ENCODE measurements at places on chromosomes 11 and 22.

DNA sequence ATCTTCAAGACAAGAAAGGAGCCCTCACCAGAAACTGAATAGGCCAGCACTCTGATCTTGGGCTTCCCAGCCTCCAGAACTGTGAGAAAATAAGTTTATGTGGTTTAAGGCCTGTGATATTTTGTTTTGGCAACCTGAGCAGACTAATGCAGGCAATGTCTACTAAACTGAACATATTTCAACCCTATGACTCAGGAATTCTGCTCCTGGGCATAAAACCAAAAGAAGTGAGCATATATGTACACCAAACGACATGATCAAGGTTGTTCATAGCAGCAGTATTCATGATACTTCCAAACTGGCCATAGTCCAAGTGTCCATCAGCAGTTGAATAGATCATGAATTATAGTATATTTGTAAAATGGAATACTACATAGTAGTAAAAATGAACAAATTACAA, 29.0 kb downstream of the CSNK2A3 start:
- no peak for DNase-seq

- DNase-seq = no peak
Observed at GRCh38 chr11:78216021-78216420, 27.3 kb downstream of the USP35 start.

DNA sequence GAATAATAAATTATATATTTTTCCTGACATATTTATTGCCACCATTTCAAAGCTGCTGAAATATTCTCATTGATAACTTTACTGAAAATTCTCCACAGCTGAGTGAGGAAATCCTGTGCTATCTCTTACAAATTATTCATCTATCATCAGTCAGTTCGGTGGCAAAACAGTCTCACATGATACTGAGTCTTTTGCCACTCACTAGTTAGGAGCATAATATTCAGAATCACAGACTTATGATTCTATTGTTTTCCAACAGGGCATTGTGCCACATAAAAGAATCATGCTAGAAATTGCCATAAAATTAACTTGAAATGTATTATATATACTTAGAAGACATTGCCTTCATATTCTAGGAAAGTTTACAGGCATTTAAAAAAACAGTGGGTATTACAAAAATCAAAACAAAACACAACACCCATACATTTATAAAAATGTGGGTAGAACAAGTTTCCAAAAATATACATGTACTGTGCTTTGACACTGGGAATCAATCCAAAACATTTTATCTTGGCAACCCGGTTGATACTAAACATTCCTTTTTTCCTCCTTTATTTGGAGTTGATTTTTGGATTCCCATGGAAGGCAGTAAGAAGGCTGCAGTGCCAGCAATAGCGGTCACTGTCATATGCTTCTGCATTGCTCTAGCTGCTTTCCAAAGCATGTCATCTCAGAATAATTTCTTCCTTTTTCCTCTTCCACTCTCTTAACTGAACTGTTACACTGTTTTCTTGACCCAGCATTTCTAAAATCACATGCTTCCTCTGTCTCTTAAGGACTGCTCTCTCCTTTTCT, 42.5 kb downstream of the ATG16L2 start:
- no peak for DNase-seq

DNA sequence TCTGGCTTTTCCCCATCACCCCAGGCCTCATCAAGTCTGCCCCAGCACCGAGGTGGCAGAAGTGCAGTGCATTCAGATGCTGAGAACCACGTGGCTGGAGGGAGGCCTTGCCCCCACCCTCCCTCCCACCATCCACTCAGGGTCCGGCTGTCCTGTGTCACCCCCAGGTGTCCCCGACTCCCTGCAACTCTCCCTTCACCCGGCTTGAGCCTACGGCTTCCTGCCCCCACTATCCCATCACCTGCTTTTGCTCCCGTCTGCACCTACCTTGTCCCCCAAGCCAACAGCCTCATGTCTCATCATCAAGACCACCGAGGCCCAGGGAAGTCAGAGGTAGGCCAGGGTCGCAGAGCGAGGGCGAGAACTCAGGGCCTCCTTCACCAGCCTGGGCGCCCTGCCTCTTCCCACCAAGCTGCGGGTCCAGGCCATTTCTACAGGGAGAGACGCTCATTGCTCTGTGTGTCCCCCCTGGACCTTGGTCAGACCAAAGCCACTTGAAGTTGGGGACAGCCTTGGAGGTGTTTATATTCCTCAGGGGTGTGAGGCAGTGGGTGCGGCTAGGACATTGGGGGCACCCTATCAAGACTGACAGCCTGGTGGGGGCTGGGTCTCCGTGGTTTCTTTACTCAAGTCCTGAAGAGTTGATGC, 66.2 kb upstream of the CCND1 start:
- DNase-seq = no peak

DNA sequence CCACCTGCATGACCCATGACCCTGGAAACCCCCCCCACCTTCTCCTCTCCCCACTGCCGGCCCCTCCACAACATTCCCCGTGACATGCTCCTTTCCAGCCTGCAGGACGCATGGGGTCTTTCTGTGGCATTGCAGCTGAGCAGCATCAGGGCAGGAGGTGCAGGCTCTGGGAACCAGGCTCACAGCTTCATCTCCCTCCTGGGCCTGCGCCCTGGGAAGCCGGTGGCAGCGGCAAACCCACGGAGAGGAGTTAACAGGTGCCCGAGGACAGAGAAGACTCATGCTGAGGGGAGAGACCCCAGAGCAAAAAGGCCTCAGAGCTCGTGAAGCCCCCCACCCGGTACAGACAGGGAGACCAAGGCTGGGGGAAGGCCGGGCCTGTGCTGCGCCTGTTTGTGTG, 32.2 kb downstream of the CDKN1C start:
- DNase-seq = no peak

DNA sequence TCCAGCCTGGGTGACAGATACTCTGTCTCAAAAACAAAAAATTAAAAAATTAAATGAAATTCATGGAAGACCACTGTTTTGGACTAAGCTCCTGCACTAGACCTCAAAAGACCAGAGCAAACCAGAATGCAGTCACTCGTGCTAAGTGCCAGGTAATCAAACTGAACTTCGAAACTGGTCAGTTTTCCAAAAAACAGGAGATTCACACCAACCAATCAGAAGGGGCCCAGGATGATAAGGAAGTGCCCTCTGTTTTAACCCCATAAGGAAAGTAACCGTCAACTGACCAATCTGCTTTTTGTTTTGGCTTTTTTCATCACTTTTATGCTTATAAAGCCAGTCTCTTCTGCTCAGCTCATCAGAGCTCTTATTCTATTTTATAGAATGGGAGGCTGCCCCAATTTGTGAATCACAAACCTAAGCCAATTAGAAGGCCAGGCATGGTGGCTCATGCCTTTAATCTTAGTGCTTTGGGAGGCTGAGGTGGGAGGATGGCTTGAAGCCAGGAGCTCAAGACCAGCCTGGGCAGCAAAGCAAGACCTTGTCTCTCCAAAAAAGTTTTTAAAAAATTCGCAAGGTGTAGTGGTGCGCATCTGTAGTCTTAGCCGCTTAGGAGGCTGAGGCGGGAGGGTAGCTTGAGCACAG, 10.1 kb upstream of the TOP3B start:
- no peak for DNase-seq

All from stimulated activated CD8-positive, alpha-beta memory T cell treated with anti-CD3 and anti-CD28 coated beads, Interleukin-2, amount 100 ng/mL, for 48 hours (primary cell).